ENCODE measurements at places on chromosomes 6 and 20. TPM values are rescaled to one million over a fixed set of nuclear protein-coding genes. Genes with fewer than 3 reads are reported as not detected.

FERMT1 gene
- total RNA-seq = 17.6 TPM

DNA sequence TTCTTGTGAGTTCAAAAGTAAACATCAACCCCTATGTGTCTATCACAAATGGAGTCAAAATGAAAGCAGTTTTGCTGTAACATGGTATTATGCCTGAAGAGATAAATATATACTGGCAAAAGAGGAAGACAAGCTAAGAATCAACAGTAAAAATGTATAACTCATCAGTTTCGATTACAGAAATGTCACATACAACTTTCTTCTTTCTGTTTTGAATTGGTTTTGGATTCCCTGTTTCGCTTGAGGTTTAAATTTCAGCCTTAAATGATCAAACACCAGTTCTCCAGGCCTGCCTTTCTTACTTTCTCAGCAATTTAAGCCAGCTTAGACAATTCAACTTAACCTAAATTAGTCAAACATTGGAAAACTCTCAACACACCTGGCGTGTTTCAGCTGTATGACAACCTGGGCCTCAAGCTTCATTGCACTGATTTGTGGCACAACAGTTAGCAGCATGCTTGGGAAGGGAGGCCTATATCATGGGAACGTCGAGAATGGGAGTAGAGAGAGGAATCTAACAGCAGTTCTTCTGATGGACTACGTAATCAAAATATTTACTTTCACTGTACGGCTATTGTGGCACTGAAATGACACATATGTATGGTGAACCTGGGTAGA, 51.9 kb upstream of the MARCKS start:
- DNase-seq = no peak
- H3K4me1 ChIP-seq = no peaks in the 10 kb centered on the region
- H3K4me3 ChIP-seq = no peak overlapping the region
- no peak overlapping the region for H3K27ac ChIP-seq

DNA sequence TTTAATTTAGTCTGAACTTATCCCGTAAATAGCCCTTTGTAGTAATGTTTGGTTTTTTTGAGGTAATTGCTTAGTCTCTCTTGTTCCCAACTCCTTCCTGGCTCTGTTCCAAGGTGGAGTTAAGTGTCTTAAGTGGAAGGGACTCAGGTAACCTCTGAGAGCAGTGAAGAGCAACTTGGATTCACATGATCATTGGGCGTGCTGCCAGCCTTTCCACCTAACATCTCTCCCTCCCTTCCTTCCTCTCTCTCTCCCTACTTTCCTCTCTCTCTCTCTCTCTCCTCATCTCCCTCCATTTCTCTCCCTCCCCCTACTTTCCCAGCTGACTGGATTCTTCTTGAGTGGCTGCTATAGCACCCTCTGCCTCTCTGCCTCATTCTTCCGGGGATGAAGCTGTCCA, 232.9 kb upstream of the SASH1 start:
- H3K27ac ChIP-seq = no peak overlapping the region
- no peak overlapping the region for H3K4me3 ChIP-seq
- H3K36me3 ChIP-seq = no peaks in the 10 kb centered on the region
- H3K4me1 ChIP-seq = no peaks in the 10 kb centered on the region

GRCh38 chr20:17849901-17850683, 118.5 kb downstream of the SNX5 start:
- H3K4me3 ChIP-seq = no peak overlapping the region
- H3K27me3 ChIP-seq = no peaks in the 10 kb centered on the region
- no peak for DNase-seq

- DNase-seq = no peak
- H3K36me3 ChIP-seq = peaks cover 9% of the 10 kb centered on the region
- no peak overlapping the region for H3K27ac ChIP-seq
- H3K4me3 ChIP-seq = no peak overlapping the region
- H3K4me1 ChIP-seq = peaks cover 8% of the 10 kb centered on the region
These were observed 243.2 kb downstream of the RFPL4B start for GRCh38 chr6:112590326-112590725.

PTP4A1 gene
- 51.4 TPM for total RNA-seq

DNA sequence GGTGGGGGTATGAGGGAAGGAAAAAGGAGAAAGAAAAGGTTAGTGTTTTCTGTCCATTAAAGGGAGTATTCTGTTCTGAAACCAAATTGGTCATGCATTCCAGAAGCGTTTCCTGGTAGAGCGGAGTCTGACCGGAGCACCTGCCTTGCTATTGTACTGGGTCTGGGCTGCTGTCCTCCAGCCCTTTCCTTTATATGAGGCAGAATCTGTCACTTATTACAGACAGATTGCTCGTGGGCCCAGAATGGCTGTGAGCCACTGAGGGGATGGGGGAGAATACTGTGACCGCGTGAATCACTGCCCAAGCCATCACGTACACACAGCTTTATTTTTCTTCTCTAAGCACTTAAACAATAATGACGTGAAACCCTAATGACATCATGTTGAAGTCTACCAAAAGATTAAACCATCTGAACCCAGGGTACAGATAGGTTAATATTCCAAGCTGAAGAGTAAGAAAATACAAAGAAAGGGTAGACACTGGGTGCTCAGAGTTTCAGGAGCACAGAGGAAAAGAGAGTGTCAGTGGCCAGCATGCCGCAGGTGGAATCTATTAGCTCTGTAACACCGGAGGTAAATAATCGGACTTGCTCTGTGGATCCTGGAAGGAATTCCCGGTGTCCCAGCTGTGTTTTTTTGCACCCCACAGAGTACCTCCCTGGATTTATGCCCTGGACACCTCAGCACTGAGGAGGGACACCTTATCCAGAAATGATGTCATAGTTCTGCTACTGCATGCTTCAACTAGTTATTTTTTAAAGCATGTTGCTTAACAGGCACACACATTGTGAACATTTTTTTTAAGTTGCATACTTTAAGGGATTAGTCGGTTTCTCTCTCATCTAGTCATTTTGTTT, 573.3 kb downstream of the PKHD1 start:
- no peaks in the 10 kb centered on the region for H3K4me1 ChIP-seq
- DNase-seq = no peak
- no peak overlapping the region for H3K4me3 ChIP-seq
- peaks cover 13% of the 10 kb centered on the region for H3K27me3 ChIP-seq

GRCh38 chr6:31125162-31125561, 4.9 kb upstream of the CDSN start:
- peaks cover 10% of the 10 kb centered on the region for H3K27me3 ChIP-seq
- no peaks in the 10 kb centered on the region for H3K36me3 ChIP-seq
- no peak overlapping the region for H3K4me3 ChIP-seq
- no peak for DNase-seq
- peaks cover 37% of the 10 kb centered on the region for H3K4me1 ChIP-seq
- no peak overlapping the region for H3K27ac ChIP-seq

DNA sequence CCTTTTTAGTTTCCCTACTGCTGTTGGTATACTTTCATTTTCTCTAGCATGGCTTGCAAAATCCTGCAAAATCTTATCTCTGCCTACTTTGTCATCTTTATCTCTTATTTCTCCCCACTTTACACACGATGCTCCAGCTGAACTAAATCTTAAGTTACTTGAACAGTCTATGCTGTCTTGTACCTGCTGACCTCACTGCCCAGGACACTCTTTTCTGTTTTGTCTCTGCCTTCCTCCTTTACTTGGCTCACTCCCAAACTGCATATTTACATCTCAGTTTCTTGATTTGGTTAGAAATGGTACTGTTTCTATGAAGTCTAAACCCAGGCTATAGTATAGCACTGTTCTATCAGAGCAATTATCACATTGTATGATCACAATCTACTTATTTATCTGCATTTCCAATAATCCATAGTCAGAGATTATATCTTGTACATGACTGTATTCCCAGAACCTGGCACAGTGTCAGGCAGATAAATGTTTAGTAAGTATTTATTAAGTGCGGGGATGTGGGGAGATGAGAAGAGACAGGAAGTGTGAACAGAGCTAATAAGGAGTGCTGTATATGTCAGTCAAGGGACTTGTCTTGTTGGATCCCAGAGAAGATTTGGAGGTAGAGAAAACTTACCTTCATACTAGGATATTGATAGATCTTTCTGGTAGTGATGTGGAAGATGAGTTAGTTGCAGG, 57.6 kb downstream of the ADGRG6 start:
- no peak overlapping the region for H3K27ac ChIP-seq
- no peaks in the 10 kb centered on the region for H3K36me3 ChIP-seq
- H3K4me1 ChIP-seq = peaks cover 3% of the 10 kb centered on the region
- no peak overlapping the region for H3K4me3 ChIP-seq

Measured in WTC11 (cell line).